ENCODE measurements at places on chromosomes 13 and 19.

DNA sequence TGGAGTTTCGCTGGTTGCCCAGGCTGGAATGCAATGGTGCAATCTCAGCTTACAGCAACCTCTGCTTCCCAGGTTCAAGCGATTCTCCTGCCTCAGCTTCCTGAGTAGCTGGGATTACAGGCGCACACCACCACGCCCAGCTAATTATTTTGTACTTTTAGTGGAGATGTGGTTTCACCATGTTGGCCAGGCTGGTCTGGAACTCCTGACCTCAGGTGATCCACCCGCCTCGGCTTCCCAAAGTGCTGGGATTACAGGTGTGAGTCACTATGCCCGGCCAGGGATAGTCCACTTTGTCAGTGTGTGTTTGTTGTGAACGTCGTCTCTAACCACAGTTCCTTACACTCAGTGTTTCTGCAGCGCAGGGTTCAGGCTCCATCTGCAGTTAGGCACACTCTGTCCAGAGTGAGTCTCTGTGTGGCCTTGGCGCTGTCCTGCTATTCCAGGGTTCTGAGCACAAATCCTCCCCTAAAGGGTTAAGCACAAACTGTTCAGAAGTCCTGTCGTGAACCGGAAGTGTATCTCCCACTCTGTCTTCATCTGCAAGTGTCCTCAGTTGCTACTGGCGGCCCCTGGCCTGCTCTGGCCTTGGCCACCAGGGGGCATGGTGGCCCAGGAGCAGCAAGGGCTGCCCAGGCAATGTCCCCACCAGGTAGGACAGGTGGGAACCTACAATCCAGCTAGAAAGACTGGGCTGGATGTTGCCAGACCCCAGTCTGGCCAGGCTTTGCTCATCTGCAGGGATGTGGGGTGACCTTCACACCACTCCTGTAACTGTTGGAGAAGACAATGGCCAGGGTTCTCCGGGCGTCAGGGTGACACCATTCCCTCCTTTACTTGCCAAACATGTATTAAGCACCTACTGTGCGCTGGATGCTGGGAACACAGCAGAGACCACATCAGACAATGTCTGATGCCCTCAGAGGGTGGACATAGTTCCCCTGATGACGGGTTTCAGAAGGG is 38.8 kb upstream of the GATAD2A start:
- DNase-seq = no peak

DNA sequence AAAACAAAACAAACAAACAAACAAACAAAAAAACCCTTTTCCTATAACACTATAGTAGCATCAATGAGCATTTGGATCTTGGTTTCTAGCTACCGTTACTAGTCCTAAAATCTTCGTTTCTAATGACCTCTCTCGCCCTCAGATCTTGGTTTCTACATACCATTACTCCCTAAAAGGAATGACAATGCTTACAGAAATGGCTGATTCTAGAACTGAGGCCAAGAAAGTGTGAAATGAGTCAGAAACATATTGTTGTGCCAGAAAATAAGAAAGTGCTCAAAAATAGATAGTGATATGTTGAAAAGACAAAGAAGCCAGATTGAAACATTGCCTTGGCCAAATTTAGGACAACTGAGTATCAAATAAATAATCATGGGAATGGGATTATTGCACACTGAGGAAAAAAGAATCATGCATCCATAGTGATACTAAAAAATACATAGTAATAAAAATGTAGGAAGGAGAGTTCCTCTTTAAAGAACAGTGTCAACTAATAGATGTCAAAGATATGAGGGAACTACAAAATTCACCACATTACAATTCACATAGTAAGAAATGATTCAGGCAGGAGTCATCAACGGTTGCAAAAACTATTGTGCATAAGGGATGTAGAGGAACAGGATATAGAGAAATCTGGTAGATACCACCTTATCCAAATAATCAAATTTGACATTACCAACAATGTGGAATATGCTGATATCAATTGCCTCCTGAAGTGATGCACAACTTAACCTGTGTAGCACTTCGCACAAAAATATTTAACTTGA is 386.6 kb downstream of the DIAPH3 start:
- no peak for DNase-seq

GRCh38 chr13:113953561-113953960 is 20.3 kb downstream of the C13orf46 start:
- DNase-seq = no peak

GRCh38 chr13:99463646-99464397 is 37.5 kb upstream of the TM9SF2 start:
- DNase-seq = no peak

GRCh38 chr13:109426690-109426990 is 359.7 kb downstream of the IRS2 start:
- no peak for DNase-seq

- no peak for DNase-seq
These were observed 7.9 kb upstream of the FBXL3 start for GRCh38 chr13:77034881-77035280.

GRCh38 chr13:48876289-48876688 is 99.4 kb upstream of the FNDC3A start:
- DNase-seq = no peak

DNA sequence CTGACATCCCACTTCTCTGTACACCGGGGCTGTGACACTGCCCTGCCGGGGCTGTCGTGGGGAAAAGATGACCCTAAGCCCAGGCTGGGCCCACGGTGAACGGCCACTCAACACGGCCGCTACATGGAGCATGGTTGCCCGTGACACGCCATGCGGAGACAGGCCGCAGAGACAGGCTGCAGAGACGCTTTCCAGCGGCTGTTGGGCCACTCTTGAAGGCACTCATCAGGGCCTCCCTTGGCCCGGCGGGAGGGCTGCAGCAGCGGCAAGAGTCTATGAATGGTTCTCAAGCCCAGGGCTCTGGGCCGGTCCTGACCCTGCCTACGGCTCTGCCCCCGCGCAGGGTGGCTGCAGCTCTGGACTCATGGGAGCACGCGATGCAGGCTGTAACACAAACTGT is 22.1 kb downstream of the ADPRHL1 start:
- no peak for DNase-seq

- no peak for DNase-seq
These were observed 66.6 kb downstream of the ARHGEF18 start for GRCh38 chr19:7415163-7415856.

GRCh38 chr13:76293751-76294150 is 592.5 kb downstream of the KCTD12 start:
- DNase-seq = no peak

- no peak for DNase-seq
These were observed 16.9 kb downstream of the FAM187B start for GRCh38 chr19:35211545-35212230.

DNA sequence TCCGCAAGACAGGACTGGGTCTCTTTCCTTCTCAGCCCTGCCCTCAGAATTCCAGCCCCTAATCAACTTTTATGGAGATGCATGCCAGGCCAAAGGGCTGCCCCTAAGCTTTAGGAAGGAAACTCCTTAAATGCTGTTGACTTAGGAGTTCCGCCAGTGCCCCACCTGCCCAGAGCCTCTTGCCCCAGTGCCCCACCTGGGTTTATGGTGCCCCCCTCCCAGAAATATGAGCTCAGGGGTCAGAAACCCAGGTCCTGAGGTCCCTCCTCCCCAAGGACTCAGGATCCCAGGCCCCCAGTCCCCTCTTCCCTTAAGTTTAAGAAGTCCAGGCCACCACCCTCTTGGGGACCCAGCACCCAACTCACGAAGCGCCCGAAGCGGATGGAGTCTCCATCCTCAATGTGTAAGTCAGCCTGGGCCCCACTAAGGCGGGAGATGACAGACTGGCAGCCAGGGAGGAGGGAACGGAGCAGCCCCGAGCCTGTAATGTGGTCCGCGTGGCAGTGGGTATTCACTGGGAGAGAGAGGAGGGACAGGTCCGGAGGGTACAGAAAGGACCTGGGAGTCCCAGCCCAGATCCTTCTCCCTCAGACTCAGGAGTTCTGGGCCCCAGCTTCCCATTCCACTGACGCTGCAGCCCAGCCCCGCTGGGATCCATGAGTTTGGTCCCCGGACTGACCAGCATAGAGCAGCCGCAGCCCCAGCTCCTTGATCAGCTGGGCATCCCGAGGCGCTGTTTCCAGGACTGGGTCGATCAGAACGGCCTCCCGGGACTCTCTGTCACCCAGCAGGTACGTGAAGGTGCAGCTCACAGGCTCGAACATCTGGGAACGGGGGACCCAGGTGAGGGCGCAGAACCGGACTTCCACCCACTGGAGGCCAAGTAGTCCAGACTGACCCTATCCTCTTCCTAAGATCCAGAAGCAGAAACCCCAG is 897 bp downstream of the ETHE1 start:
- no peak for DNase-seq

DNA sequence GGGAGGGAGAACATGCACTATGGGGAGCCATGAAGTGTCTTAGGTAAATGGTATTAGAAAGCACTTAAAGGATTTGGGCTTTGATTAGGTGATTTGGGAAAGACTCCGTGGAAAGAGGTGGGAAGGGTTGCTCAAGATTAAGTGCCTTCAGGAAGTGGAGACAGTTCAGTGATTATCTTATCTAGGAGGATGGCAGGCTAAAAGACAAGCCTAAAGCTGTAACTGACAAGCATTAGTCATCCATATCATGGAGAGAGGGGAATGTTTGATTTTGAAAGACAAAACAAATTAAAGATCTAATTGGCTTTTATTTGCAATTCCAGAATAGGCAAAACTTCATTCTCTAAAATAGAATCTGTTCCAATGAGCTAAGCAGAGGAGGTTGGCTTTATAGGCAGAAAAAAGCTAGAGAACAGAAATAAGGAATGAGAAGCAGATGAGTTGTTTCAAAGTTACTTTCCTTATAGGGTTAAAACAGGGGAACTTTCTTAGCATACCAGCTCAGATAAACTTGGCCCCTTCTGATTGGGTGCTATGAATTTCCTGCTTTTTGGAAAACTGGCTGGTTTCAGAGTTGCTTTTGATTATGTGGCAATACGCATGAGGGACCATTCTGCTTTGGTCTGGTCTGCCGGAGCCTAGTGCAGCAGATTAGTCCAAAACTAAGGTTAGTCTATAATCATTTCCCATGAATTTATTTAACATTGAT is 1.8 kb upstream of the DIAPH3 start:
- no peak for DNase-seq

DNA sequence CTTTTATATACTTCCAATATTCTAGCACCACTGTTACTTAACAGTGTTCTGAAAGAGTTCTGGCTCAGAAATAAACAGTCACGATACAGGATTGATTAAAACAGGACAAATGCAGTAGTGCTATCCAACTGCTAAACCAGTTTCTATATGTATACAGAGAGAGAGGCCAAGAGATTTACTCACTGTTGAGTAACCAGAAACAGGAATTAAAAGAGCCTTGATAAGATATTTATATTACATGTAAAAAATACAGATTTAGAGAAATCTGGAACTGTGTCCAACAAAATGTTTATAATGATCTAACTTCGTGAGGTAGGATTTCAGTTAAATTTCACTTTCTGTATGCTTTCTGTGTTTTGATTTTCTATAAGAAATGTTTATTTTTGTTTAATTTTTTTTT is 116.6 kb downstream of the CDK8 start:
- DNase-seq = no peak

DNA sequence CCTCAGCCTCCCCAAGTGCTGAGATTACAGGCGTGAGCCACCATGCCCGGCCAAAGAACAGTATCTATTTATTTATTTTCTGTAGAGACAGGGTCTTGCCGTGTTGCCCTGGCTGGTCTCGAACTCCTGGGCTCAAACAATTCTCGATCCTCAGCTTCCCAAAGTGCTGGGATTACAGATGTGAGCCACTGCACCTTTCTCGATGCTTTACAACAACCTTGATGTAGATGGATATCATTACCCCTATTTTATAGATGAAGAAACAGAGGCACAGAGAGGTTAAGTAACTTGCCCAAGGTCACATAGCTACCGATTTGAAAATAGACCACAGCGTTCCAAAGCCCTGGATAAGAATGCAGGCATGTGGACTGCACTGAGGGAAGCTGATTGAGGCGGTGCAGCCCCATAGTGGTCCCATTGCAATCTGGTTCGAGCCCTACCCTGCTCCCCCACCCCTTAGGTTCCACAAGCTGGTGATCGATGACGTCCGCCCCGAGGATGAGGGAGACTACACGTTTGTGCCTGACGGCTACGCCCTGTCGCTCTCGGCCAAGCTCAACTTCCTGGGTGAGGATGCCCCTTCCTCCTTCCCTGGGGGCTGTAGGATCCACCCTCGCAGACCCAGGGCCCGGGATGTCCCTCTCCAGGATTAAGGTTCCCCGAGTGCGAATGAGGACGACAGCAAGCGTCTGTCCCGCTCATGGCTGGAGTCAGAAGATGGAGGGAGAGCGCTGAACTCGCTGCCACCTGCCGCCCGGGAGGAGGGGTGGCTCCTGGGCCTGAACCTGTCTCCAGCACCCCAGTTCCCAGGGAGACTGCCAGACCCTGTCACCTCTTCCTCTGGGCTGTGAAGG is 17.9 kb downstream of the MYBPC2 start:
- no peak for DNase-seq

- DNase-seq = no peak
These were observed 729 bp upstream of the ARID3A start for GRCh38 chr19:925087-925525.

DNA sequence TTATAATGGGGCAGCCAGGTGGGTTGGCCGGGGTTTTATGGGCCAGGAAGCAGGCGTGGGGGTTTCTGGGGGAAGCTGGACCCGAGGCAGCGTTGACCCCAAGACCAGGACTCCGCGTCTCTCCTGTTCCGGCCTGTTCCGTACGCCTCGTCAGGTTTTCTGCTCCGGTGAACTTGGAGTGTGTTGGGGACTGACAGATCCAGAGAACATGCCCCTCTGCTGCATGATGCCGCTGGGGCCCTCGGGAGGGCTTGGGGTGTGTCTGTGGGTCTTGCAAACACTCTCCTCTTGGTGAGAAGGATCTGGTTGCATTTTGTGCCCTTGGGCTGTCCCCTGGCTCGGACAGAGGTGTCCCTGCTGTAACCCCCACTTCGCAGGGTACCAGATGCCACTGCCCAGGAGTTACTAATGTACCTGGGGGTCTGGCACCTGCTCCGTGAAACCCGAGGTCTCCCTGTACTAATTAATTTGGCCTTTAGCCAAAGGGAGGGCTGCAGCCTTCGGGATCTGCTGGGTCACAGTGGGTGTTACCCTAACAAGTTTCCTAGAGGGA is 15.6 kb downstream of the KDM4B start:
- DNase-seq = no peak

DNA sequence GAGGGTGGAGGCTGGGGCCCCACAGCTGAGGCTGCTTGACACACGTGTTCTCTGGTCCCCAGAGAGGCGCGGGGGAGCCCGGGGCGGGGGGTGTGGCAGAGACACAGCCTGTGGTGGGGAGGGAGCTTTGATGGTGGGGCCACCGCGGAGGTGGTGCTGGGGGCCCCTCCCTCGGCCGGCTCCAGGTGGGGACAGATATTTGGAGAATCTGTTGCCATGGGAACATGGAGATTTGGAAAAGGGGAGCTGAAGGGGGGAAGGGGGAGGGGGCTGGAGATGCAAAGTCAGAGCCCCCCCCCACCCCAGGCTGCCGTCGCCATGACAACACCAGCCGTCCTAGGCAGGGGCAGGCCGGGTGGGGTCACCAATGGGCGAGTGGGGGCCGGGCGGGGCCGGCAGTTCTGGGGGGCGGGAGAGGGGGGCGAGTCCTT is 1.2 kb downstream of the PRKCG start:
- no peak for DNase-seq

GRCh38 chr13:51495316-51495715 is 42.5 kb upstream of the INTS6 start:
- DNase-seq = no peak
